GM10248 (cell line): ENCODE measurements at places on chromosomes 12 and 14.

GRCh38 chr12:54350743-54351142 is 13.5 kb downstream of the GPR84 start:
- no peak for DNase-seq

DNA sequence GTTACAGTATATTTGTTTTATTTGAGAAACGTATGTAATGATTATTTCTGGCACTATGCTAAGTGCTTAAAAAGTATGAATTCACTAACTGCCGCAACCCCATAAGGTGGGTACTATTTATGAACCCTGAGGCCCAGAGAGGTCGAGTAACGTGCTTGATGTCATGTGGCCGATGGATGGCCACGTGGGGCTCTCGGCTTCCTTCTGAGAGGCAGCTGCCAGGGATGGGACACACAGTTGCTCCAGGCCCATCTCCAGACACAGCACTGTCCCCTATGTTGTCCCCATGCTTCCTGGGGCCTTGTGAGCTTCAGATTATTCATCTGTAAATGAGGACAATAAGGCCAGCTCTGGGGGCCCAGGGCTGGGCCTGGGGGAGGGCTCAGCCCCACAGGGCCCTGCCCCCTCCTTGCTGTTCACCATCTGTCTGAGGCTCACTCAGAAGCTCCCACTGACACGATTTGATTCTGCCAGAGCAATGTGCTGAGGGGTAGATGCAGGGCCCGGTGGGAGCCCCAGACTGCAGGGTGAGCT is 115.0 kb downstream of the CALM1 start:
- DNase-seq, result no peak

- no peak for DNase-seq
Observed at GRCh38 chr12:43812926-43813325, 6.8 kb upstream of the TWF1 start.

GRCh38 chr12:70534466-70534865 is 102.8 kb downstream of the PTPRB start:
- DNase-seq, result no peak

- DNase-seq, result no peak
Observed at GRCh38 chr14:62030387-62030786, 268.2 kb downstream of the SNAPC1 start.

DNA sequence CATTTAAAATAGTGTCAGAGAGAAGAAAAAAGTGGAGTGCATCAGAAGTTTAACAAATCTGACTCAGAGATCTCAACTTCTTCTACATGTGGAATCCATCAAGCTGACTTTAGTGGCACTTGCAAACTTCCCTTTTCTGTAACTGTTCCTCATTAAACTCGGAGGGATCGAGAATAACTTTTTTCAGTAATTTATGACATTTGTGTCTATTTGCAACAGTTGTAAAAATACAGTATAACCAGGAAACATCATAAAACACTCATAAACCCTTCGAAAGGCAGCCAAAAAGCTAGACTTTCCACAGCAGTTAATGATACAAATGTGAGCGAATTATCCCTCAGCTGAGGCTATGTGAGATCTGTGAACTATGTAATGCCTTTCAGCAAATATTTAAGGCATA is 1936.8 kb upstream of the SEL1L start:
- no peak for DNase-seq

- no peak for DNase-seq
Observed at GRCh38 chr12:11798006-11798708, 148.7 kb downstream of the ETV6 start.

GRCh38 chr12:51911307-51911706 is 4.0 kb downstream of the ACVRL1 start:
- DNase-seq, result no peak

- DNase-seq, result no peak
Observed at GRCh38 chr14:50173891-50174290, 57.5 kb downstream of the SOS2 start.

GRCh38 chr12:107332743-107333142 is 239.4 kb upstream of the CRY1 start:
- no peak for DNase-seq

DNA sequence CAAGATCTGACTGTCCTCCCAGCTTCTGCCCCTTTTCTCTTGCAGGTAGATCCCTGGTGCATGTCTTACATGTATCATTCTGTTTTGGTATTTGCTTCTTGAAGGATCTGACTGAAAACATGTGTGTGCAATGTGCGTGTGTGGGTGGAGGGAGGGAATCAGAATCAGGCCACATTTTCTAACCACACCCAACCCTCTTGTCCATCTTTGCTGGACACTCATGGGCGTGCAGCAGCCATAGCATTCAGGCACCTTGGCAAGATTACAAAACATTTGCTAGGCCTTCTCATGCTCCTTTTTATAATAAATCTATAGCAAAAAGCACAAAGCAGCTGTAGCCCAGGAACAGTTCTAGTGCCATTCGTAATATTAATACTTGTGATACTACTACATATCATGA is 233.6 kb upstream of the E2F7 start:
- DNase-seq, result no peak

DNA sequence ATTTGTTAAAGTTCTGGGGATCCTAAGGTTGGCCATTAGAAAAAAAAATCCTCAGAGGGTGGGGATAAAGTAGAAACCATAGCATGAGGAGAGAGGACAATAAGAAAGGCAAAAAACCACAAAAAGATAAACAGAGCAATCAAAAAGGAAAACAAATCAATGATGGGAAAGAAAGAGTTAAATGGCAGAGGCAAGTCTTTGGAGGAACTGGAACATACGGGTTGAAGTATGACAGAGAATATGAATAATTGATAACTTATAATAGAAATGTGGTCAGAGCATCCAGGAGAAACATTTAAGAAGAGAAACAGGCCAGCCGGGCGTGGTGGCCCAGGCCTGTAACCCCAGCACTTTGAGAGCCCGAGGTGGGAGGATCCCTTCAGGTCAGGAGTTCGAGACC is 17.8 kb upstream of the SALL2 start:
- no peak for DNase-seq

DNA sequence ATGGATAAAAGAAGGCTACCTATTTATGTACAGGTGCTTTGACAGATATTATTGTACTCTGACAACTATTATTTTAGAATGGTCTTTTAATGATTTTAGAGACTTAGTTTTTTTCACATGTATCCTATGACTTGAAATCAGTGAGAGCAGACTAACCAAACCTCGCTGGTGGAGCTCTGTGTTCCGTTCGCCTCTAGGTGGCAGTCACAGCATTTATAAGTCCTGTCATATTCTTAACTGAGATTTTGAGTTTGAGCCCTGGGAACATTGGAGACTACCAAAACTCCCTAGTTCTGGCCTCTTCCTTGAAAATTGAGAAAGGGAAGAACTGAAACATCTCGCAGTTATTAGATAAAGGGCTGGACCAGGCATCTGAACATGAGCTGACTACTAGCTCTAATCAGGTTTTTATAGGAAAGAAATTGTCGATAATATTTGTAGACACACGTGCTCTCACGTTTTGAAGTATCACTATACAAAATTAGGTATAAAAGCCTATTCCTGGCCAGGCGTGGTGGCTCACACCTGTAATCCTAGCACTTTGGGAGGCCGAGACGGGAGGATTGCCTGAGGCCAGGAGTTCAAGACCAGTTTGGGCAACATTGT is 48.3 kb downstream of the TTLL5 start:
- DNase-seq, result peak; percentile 66

DNA sequence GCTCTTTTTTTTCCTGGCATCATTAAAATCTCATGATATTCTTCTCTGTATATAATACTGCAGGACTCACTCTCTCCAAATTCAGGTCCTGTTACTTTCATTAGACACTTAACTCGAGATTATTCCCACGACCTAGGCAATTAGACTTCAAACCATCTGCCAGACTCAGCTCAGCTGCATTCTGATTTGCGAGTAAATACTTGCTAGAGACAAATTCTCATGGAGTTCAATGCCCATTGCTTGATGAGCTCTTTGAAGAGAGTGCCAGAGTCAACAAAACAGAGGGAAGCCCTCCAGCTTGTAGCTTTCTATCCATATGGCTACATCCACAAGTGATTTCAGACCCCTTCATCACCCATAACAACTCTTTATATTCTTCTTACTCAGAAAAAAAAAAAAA is 88.3 kb downstream of the GTF2A1 start:
- DNase-seq, result no peak

DNA sequence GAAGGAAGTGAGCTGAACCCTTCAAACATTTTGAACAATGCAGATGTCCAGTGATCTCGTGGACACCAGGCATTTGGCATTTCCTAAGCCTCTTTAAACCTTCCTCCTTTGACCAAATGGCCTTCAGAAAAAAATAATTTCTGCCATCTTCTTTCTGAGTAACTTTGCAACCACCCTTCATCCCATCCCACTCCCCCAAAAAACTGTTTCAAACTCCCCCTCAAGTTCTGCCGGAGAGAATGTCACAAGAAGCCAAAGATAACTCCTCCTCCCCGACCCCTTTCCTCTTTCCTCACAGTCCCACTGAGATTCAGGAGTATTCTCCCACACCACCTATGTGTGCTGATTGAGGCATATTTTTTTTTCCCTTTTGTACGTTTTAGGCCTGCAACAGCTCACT is 1.7 kb downstream of the KSR2 start:
- no peak for DNase-seq

DNA sequence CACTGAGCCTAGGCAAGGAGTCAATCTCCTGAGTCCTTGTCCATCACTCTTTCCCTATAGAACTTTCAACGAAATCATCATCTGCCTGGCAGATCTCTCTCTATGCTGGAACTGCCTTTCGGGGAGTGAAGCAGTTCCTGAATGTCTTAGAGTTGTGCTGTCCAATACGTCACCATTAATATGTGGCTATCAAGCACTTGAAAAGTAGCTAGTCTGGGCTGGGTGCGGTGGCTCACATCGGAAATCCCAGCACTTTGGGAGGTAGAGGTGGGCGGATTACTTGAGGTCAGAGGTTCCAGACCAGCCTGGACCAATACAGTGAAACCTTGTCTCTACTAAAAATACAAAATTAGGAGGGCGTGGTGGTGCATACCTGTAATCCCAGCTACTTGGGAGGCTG is 35.1 kb downstream of the NRDE2 start:
- no peak for DNase-seq

GRCh38 chr14:80124794-80125193 is 86.5 kb downstream of the DIO2 start:
- DNase-seq, result no peak

- no peak for DNase-seq
Observed at GRCh38 chr12:46264057-46264456, 4.8 kb downstream of the SLC38A1 start.

- peak; percentile 75 for DNase-seq
Observed at GRCh38 chr12:3202734-3203446, 125.7 kb downstream of the TSPAN9 start.

- DNase-seq, result no peak
Observed at GRCh38 chr12:127052511-127053232, 1214.3 kb upstream of the TMEM132C start.

DNA sequence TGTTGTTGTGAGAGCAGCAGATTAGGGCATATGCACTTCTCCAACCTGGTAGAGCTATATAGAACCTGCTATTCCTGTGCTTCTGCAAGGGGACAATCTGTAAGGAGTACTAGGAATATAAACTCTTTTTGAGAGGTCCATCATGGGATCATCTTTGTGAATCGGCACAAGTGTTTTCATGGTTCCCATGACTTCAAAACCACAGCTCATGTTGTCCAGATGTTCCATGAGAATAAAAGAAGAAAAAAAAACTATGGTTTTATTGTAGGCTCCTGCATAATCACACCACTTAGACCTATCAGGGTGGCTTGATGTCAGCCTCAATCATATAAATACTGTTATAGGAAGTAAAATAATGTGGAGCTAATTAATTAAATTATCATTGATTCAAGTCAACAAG is 311.4 kb upstream of the ATP2B1 start:
- DNase-seq, result no peak

GRCh38 chr14:23828616-23829015 is 125.0 kb upstream of the DHRS4 start:
- no peak for DNase-seq

GRCh38 chr12:129234209-129234608 is 380.9 kb downstream of the GLT1D1 start:
- DNase-seq, result no peak

GRCh38 chr14:86505808-86506207 is 975.9 kb downstream of the FLRT2 start:
- no peak for DNase-seq

- no peak for DNase-seq
Observed at GRCh38 chr12:120801146-120801545, 75.5 kb downstream of the ACADS start.

DNA sequence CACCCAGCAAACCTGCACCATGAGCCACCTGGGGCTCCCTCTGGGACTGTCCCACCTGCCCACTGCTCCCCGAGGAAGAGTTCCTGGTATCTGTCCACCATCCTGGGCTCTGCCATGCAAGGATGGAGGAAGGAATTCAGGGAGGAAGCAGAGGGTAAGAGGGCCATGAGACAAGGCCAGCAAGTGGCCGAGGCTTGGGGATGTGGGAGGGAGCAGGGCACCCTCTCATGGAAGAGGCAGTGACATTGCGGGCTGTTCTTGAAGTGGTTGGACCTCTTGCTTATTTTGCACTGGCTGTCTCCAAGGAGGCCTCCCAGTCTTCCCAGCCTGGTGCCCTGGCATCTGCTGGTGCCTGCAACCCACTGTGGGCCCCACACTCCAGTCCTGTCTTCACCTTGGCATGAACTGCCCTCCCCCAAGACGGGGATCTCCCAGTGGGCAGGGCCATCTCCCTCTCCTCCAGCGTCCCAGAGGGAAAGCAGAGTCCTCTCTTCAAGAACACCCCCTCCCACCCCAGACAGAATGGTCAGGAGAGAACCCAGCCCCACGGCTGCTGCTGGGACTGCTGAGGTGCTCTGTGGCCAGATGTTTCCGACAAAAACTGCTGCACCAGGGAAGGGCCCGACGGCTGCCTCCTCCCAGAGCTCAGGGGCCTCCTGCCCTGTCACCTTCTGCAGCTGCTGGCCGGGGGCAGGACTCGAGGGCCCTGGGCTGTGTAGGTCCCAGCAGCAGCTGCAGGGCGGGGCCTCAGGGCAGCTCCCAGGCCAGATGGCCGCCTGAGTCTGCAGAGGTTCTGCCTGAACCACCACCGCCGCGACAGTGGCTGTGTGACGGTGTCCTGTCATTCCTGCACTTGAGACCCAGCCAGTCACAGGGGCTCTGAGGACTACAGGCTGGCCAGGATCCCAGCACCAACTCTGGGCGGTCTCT is 1.8 kb upstream of the AKT1 start:
- DNase-seq, result no peak

DNA sequence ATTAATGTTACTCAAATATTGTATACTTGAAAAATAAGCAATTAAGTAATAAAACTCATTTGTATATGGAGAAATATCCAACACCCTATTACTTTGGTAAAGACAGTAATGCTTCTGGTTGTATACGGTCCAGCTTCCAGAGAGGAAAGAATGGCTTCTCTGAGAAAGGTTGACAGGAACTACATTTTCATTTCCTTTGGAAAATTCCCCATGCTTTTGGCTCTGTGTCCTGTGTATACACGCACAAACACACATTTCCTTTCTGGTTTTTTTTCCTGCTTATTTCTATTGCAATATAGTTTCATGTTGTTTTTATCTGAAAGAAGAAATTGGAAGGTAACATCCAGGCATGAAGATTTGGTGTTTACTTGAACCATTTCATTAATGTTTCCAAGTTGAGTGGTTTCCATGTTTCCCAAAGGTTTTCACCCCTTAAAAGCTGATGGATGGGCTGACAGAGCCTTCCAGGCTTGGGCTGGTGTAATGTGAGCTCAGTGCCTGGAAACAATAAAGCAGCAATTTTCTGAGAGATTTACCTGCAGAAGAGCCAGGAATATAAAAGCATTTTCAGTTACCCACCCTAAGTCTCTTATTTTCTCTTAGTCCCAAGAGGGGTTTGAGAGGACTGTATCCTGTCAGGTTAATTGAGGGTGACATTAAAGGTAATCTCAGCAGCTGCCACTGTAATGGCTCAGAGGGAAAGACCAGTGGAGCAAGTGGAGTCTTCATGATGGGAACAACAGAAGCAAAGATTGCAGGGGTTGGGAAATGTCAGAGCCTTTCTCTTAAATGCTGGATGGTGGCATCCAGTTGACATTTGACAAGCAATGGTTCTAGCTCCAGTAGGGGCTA is 33.4 kb upstream of the TMTC1 start:
- DNase-seq, result no peak
